ENCODE measurements at places on chromosomes 11 and 22.

GRCh38 chr11:72218251-72218745 lies 1.7 kb downstream of the FOLR2 start:
- DNase-seq = no peak

DNA sequence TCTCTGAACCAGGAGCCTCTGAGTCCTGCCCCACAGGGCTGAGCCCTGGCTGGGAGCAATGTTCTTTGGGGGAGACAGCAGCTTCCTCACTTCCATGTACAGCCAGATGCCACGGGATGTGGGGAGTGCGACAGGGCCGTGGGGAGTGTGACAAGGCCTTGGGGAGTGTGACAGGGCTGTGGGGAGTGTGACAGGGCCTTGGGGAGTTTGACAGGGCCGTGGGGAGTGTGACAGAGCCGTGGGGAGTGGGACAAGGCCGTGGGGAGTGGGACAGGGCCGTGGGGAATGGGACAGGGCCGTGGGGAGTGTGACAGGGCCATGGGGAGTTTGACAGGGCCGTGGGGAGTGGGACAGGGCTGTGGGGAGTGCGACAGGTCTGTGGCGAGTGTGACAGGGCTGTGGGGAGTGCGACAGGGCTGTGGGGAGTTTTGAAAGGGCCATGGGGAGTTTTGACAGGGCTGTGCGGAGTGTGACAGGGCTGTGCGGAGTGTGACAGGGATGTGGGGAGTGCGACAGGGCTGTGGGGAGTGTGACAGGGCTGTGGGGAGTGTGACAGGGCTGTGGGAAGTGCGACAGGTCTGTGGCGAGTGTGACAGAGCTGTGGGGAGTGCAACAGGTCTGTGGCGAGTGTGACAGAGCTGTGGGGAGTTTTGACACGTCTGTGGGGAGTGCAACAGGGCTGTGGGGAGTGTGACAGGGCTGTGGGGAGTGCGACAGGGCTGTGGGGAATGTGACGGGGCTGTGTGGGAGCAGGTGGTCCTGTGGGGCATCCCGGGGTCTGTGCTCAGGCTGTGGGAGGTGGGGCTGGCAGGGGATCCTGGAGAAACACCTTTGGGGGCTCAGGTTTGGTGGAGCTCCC lies 6.6 kb upstream of the KRTAP5-6 start:
- DNase-seq = no peak

DNA sequence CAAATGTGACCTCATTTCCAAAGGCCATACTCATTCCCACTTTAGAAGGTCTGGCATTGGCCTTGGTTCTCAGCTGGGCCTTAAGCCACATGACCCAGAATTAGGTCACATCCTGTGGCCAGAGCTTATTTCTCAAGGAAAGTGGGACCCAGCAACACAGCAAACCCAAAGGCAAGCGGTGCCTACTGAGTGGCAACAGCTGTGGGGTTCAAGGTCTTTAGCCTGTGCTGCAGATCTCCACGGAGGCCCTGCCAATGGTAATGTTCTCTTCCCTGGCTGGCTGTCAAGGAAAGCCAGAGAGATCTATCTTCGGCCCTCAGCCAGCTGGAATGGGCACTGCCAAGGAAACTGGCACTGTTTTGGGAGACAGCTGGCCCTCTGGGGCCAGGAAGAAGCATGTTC lies 41.5 kb upstream of the TP53I11 start:
- no peak for DNase-seq

DNA sequence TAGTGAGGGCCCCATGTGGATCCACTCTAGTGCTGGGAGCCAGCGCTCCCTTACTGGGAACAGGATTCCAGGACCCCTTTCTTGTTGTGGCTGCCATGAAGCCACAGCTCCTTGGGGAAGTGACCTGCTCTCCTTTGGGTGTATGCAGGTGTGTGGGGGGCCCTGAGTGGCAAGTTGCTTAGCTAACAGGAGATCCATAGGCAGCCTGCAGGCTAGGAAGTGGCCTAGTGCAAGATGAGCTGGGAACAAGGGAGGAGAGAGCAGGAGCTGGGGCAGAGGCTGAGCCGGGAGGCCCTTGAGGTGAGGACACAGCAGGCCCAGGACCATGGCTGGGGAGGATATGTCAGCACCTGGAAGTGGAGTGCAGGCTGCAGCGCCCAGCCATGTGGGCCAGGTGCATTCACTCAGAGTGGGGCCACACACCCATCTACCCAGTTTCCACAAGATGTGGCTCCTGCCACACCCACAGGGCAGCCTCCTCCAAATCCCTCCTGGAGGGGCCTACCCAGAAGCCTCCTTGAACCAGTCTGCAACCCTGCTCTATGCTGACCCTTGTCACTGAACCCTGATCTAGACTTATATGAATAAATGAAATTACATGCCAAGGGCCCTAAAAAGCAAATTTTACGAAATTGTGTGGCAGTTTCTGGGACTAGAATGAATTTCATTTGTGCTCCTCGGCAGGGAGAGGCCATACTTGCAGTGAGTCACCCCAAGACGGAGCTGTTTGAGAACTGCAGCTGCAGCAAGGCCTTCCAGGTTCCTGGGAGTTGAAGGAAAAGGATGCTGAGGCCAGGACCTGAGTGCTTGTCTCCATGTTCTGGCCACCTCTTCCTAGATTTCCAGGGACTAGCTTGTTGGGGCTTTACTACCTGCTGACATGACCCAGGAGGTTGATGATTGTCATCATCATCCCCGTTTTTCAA lies 3.2 kb downstream of the THAP7 start:
- no peak for DNase-seq

DNA sequence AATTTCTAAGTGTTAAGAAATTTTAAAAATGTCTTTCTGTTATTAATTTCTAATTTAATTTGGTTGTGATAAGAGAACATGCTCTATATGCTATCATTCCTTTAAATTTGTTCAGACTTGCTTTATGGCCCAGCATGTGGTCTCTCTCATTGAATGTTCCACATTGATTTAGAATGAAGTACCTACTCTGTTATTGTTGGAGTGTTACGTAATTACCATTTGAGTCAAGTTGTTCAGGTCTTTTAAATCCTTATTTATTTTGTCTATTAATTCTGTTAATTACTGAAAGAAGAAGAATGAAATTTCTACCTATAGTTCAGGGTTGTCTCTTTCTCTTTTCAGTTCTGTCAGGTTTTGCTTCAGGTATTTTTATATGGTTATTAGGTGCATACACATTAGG lies 57.0 kb downstream of the PRMT3 start:
- DNase-seq = no peak

- DNase-seq = no peak
Measured at GRCh38 chr11:55726715-55727324, 46.4 kb upstream of the OR5D13 start.

DNA sequence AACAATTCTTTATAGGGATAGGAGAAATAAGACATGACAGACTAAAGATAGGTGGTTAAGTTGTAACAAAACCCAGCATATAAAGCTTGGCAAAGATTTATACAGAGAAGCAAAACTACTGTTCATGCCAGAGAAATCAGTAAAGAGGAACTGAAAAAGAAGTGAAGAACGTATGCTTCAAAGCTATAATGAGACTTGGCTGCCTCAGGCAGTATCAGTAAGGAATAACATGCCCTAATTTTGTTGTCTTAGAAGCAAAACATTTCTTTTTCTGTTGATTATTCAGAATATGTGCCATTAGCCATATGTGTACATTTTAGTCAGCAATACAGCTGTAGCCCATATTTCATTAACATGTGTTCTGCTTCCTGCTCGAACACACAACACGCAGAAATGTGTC lies 403.2 kb downstream of the NELL1 start:
- no peak for DNase-seq

- peak; percentile 14 for DNase-seq
Measured at GRCh38 chr11:93476796-93477195, 66.4 kb downstream of the SMCO4 start.

DNA sequence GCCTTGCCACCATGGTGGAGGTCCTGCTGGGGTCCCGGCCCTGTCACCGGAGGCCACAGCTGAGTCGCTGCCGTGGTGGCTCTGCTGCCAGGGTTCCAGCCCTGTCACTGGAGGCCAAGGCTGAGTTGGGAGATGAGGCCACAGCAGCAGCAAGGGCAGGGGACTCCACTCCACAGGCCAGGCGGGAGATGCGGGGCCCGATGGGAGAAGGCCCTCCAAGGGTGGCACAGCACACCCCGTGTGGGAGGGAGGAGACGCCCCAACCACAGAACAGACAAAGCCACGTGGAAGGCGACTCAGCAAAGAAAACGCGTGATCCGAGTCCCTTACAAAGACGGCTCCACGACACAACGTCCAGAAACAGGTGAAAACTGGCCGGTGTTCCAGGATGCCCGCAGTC lies 159.3 kb downstream of the BRD1 start:
- no peak for DNase-seq

GRCh38 chr11:16902781-16903378 lies 111.3 kb downstream of the PLEKHA7 start:
- DNase-seq = no peak

DNA sequence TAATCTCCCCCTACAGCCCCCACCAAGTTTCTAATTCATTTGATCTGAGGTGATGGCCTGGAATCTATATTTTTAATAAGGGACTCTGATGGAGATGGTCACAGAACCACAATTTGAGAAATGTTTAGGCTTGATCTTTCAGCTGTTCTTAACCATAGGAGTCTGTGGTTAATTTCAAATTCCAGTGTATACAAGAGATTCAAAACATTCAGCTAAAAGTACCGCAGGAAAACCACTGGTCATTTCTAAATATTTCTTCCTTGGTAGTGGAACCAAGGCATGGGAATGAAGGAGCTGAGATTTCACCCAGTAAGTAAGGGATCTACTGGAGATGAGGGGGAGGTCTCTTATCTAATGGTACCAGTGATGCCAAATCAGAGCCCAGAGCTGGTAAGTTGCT lies 18.3 kb upstream of the GALNT18 start:
- DNase-seq = no peak

- DNase-seq = no peak
Measured at GRCh38 chr11:100098560-100098959, 588.5 kb upstream of the ARHGAP42 start.

GRCh38 chr11:2368178-2368850 lies 8.8 kb upstream of the CD81 start:
- DNase-seq = no peak

GRCh38 chr11:93652161-93652597 lies 9.3 kb upstream of the CEP295 start:
- DNase-seq = peak; percentile 47

All from fibroblast of skin of right biceps (primary cell).